NCI-H1417 (cell line): ENCODE measurements at places on chromosomes 7 and 10.

- no peak for DNase-seq
These were observed 49.4 kb upstream of the ARL4A start for GRCh38 chr7:12637819-12638592.

DNA sequence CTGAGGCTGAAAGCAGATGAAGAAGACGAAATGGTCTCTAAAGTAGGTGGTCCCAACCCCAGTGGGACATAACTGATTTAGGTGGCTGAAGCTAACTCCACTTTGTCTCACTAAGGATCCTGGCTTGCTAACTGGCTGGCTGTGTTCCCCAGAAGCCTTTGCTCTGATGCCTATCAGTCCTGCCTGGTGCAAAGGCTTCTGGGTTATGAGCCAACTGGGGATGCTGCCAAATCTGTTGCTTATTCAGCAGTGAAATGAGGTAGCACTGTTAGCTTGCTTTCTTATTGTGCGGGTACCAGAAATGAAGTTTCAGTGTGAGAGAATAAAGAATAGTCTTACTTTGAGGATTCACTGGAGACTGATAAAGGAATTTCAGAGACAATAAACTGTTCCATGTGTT, 18.1 kb downstream of the PRKG1 start:
- no peak for DNase-seq

- no peak for DNase-seq
These were observed 32.0 kb downstream of the FRA10AC1 start for GRCh38 chr10:93670372-93670771.

GRCh38 chr7:105989686-105990085, 26.6 kb downstream of the CDHR3 start:
- DNase-seq, result no peak

- no peak for DNase-seq
These were observed 52.2 kb downstream of the FZD1 start for GRCh38 chr7:91316426-91316825.
